Hypothalamus (tissue), 51 donors: ENCODE measurements at places on chromosomes 13 and 19.

- no peak for DNase-seq
Measured at GRCh38 chr19:29311191-29311790, 98.3 kb upstream of the UQCRFS1 start.

- DNase-seq: no peak
Measured at GRCh38 chr13:113168211-113168610, 9.8 kb downstream of the PROZ start.

- DNase-seq: no peak
Measured at GRCh38 chr19:29247051-29247450, 34.1 kb upstream of the UQCRFS1 start.

DNA sequence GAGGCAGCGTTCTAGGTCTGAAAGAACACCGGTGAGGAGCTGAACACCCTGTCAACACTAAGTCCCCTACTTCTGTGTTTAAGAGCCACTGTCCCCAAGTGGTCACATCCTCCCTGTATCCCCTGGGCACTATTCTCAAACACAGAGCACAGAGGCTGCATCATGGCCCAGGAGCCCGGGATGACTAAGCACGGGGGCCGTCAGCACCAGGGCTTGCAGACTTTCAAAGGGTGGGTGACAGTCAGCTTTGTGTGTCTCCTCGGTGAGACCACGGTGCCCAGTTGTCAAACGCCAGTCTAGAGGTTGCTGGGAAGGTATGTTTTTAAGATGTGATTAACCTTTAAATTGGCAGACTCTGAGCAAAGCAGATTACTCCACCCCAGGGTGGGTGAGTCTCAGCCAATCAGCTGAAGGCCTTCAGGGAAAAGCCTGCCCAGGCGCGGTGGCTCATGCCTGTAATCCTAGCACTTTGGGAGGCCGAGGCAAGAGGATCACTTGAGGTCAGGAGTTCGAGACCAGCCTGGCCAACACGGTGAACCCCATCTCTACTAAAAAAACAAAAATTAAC, 8.0 kb downstream of the MAP2K2 start:
- no peak for DNase-seq

GRCh38 chr13:105177265-105177900, 1358.1 kb downstream of the EFNB2 start:
- no peak for DNase-seq

GRCh38 chr13:90170208-90170607, 1177.3 kb upstream of the MIR17HG start:
- no peak for DNase-seq
